Cerebellar nuclear complex (tissue), 1 donor: ENCODE measurements at places on chromosomes 2 and 18.

DNA sequence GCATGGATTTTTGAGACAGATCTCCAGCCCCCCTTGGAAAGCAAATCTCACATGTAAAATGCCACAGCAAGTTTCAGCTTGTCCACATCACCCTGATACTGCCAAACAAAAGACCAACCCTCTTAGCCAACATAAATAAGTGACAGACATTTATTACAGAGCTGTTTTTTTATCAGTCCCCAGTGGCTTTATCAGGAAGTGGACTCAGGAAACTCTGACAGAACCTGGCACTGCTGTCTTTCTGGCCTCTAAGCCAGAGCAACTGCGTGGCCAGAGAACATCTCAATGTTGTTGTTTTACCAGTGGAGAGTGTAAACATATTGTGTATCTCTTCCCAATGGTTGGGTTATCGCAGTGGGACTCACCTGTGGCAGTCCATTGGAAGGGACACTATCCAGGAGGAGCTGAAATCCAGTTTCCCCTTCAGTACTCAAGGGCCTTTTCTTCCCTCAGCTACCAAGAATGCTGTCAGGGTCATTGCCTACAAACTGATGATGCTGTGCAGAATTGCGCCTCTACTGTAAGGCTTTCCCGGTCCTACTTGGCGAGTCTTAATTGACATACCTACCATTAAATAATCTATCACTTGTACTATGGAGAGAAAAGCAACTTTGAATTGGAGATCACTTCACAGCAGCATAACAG lies 22.0 kb downstream of the SLC14A1 start:
- DNase-seq, result no peak

DNA sequence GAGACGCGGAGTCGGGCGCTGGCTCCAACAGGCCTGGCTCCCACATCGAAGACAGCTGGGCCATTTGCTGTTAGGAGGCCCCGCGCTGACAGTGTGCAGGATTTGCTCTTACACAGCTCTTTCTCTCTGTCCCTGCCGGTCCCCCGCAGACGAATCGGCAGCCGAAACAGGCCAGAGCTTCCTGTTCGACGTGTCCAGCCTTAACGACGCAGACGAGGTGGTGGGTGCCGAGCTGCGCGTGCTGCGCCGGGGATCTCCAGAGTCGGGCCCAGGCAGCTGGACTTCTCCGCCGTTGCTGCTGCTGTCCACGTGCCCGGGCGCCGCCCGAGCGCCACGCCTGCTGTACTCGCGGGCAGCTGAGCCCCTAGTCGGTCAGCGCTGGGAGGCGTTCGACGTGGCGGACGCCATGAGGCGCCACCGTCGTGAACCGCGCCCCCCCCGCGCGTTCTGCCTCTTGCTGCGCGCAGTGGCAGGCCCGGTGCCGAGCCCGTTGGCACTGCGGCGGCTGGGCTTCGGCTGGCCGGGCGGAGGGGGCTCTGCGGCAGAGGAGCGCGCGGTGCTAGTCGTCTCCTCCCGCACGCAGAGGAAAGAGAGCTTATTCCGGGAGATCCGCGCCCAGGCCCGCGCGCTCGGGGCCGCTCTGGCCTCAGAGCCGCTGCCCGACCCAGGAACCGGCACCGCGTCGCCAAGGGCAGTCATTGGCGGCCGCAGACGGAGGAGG lies 3.5 kb downstream of the GDF7 start:
- DNase-seq, result no peak

- DNase-seq, result no peak
Measured at GRCh38 chr2:30866974-30867373, 59.7 kb upstream of the CAPN13 start.

GRCh38 chr2:9480157-9480556 lies 5.8 kb downstream of the IAH1 start:
- DNase-seq, result no peak

DNA sequence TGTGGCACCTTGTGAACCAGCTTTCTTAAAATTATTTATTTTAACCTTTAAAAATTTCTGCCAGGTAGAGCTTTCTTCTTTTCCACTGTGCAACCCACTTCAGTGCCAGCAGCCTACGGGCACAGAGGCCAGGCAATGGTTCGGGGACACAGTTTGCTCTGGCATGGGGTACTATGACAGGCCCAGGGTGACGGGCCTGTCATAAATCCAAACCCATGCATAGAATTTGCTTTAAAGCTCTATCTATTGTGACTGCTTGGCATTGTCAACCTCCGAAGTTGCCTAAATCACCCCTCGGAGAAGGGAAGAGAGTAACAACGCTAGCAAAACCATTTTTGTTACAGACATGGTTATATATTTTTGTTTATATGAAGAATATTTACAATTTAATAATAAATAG lies 1.5 kb downstream of the ODC1 start:
- DNase-seq, result no peak

DNA sequence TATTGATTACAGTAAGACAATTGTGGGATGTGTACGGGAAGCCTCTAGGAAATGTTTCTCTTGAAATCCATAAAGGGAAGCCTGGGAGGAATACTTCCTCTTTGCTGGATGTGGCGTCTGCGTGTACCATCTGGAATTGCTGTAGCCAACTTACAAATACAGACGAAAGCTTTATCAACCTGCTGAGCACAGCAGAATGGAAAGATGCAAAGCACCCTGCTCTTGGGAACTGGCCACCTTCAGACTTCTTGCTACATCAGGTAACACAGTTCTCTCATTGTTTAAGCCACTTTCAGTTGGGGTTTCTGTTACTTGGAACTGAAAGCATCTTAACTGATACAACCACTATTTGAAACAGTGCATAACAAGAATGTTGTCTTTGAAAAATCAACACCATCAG lies 213.8 kb downstream of the HRH4 start:
- no peak for DNase-seq

DNA sequence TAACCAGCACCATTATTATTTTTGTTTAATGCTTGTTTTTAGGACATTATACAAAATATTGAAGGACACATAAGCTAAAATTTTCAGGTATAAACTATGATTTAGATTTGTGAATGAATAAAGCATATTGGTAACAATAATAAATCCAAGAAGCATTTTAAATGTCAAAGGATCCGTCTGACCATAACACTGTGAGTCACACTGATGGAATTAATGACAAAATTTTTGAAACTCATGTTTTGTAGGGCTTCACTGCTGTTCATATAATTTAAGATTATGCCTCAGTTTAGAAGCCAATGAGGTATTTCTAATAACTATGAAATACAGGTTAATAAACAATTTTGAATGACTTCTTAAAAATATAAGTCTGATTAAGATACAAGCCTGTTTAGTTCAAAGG lies 124.6 kb downstream of the TMEFF2 start:
- DNase-seq, result no peak

DNA sequence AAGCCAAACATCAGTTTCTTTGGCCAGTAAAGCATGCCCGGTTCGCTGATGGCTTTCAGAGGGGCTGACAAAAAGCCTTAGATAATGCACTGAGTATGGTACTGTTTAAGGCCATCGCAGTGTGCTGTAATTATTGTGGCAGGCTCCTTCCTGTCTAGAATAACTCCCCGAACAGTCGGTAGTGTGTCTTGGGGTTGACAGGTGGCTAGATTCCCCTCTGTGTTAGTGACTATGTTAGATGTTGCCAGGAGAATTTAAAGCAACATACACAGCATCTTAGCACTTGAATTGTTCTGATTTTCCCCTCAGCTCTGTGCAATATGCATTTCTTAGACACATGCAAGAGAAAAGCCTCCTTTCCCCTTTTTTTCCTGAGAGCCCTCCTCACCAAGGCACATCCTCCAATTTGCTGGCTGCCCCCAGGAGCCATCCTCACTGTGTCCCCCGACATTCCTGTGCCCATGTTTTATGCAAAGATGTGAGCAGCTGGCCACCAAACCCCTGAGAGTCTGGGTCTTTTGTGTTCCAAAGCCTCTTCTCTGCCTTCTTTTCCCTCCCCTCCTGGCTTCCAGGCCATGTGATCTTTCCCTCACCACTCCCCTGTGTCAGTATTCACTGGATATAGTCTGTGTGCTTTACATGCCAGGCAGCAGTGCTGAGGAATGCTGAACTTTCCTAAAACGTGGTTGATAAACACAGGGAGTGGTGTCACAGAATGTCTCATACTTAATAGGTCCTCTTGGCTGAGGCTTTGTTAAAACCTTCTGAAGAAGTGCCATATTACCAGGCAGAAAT lies 331.5 kb downstream of the HRH4 start:
- peak; percentile 34 for DNase-seq

GRCh38 chr2:191676790-191677645 lies 918 bp upstream of the NABP1 start:
- DNase-seq, result no peak

- DNase-seq, result no peak
Measured at GRCh38 chr2:38653380-38653714, 12.6 kb upstream of the GALM start.
